ENCODE measurements at places on chromosomes 16 and 17. TPM values are rescaled to one million over a fixed set of nuclear protein-coding genes. Genes with fewer than 3 reads are reported as not detected.

DNA sequence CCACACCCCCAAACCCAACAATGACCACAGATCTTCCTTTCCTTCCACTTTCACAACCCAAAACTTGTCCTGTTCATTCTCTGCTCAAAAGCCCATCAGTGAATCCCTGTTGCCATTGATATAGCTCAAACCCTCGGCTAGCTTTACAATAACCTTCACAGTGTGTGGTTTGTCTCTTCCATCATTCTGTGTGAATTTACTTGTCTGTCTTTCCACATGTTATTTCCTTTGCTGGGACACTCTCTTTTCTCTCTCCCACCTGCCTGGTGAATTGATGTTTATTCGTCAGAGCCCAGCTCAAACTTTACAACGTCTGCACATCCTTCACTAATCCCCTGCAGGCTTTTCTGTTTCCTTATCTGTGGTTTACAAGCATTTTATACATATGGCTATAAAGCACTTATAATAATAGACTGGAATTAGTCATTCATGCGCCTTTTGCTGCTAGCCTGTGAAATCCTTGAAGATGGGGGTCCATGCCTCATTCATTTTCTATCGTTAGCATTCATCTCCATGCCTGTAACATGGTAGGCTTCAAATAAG lies 114.4 kb downstream of the CDH13 start:
- H3K36me3 ChIP-seq: no peaks in the 10 kb centered on the region
- no peak for DNase-seq
- peaks cover under 1% of the 10 kb centered on the region for H3K4me1 ChIP-seq
- H3K27me3 ChIP-seq: no peaks in the 10 kb centered on the region

Gene CLUH
- total RNA-seq: 52.3 TPM

- no peak for DNase-seq
- H3K27me3 ChIP-seq: no peaks in the 10 kb centered on the region
- H3K4me3 ChIP-seq: no peak overlapping the region
Observed at GRCh38 chr16:77956231-77956630, 66.1 kb upstream of the CLEC3A start.

- no peaks in the 10 kb centered on the region for H3K27me3 ChIP-seq
- no peak overlapping the region for H3K27ac ChIP-seq
- DNase-seq: no peak
- H3K36me3 ChIP-seq: no peaks in the 10 kb centered on the region
- H3K4me3 ChIP-seq: no peak overlapping the region
- H3K4me1 ChIP-seq: peaks cover 10% of the 10 kb centered on the region
Observed at GRCh38 chr17:1930337-1930645, 94.8 kb downstream of the RTN4RL1 start.

DNA sequence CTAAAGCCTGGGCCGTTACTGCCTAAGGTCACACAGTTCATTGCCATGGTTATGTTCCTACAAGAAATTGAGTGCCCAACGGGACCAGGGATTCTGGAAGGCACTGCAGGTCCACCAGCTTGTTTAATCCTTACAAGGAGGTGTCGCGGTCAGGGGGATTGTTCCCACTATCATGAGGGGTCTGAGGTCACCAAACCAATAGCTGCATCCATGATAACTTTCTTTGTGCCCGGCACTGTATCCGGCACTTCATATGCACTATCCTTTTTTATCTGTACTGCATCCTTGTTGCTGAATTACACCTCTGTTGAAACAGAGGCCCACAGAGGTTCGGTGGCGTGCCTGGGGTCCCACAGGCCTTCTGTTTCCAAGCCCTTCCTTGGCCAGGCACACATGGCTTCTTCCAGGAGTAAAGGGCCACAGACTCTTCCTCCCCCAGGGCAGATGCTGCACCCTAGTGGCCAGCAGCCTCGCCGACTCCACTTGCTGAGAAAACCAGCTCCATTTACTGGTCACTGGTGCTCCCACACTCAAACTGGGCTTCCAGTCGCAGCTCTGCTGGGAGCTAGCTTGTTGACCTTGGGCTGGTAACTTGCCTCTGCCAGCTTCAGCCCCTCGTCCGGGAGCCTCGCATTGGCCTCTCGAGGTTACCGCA lies 82.0 kb upstream of the PLCG2 start:
- H3K4me1 ChIP-seq: peaks cover 46% of the 10 kb centered on the region
- no peaks in the 10 kb centered on the region for H3K27me3 ChIP-seq
- H3K36me3 ChIP-seq: no peaks in the 10 kb centered on the region
- DNase-seq: no peak
- peak overlapping the region; percentile 28 for H3K27ac ChIP-seq

DNA sequence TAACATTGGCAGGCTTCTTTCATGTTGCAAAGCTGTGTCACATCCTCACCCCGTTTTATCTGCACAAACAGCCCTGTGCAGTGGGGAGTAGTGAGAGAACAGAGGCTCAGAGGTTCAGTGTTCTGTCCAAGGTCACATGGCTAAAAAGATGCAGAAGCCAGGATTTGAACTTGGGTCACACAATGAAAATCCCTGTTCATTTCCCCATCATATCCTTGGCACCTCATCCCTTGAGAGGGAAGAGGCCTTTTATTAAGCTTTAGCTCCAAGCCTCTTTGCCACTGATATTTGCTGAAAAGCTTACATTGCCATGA lies 106.6 kb downstream of the AMFR start:
- peaks cover 11% of the 10 kb centered on the region for H3K4me1 ChIP-seq
- DNase-seq: no peak
- H3K27me3 ChIP-seq: no peaks in the 10 kb centered on the region
- no peak overlapping the region for H3K4me3 ChIP-seq
- H3K36me3 ChIP-seq: no peaks in the 10 kb centered on the region

GRCh38 chr16:88681709-88682451 lies 4.4 kb downstream of the SNAI3 start:
- no peak overlapping the region for H3K27ac ChIP-seq
- no peaks in the 10 kb centered on the region for H3K27me3 ChIP-seq
- DNase-seq: no peak
- no peak overlapping the region for H3K4me3 ChIP-seq
- H3K36me3 ChIP-seq: no peaks in the 10 kb centered on the region
- peaks cover 22% of the 10 kb centered on the region for H3K4me1 ChIP-seq

DNA sequence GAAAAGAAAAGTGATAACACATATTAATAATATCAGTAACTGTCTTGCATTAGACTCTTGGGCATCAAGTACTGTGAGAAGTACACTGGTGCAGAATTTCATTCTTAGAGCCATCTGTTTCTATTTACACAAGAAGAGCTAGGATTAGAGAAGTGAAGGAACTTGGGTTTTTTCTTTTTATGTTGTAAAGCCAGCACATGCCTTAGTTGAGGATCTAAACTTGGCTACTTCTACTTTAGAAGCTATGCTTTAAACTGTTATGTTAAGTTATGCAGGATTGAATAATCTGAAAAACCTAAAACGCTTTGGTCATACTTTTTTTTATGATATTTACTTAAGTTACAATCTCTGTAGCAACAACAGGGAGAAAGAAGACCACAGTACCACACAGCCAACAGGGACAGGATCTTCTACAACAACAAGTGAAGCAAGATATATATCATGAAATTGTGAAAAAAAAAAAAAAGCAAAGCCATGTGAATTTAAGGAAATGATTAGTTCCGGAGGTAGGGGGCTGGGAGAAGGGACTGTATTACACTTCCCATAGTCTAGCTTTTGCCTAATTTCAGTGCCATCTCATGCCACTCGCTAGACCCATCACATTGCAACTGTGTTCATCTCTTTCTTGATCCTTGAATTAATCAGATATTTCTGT lies 305.1 kb upstream of the GOT2 start:
- H3K27me3 ChIP-seq: no peaks in the 10 kb centered on the region
- H3K36me3 ChIP-seq: no peaks in the 10 kb centered on the region

Gene NKD1
- 1.7 TPM for total RNA-seq

GRCh38 chr16:52076332-52076731 lies 470.6 kb downstream of the TOX3 start:
- no peaks in the 10 kb centered on the region for H3K4me1 ChIP-seq
- H3K4me3 ChIP-seq: no peak overlapping the region
- no peaks in the 10 kb centered on the region for H3K27me3 ChIP-seq
- H3K36me3 ChIP-seq: no peaks in the 10 kb centered on the region
- H3K27ac ChIP-seq: no peak overlapping the region
- DNase-seq: no peak
